HAP-1 (cell line): ENCODE measurements at places on chromosomes 3 and 15.

- no peak for DNase-seq
Observed at GRCh38 chr15:38004218-38004861, 69.9 kb downstream of the TMCO5A start.

GRCh38 chr3:194035406-194036138, 100.4 kb upstream of the HES1 start:
- DNase-seq: no peak

DNA sequence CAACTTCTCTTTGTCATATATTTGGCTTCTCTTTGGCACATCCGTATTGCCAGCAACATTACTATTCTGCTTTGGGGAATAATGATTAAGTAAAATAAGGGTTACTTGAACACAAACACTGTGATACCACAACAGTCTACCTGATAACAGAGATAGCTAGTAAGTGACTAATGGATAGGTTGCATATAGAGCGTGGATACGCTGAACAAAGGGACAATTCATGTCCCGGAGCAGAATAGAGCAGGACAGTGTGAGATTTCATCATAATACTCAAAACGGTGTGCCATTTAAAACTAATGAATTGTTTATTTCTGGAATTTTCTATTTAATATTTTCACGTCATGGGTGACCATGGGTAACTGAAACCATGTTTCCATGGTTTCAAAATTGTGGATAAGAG, 54.1 kb downstream of the SCN5A start:
- no peak for DNase-seq

GRCh38 chr3:184333190-184333589, 4.2 kb upstream of the FAM131A start:
- DNase-seq: no peak

DNA sequence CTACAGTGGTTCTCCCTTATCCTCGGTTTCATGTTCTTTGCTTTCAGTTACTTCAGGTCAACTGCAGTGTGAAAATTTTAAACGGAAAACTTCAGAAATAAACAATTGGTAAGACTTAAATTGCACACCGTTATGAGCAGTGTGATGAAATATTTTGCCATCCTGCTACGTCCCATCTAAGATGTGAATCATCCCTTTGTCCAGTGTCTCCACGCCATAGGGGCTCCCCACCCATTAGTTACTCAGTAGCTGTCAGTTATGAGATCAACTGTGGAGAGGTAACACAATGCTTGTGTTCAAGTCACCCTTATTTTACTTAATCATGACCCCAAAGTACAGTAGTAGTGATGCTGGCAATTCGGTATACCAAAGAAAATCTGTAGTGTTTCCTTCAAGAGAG, 47.4 kb downstream of the TJP1 start:
- no peak for DNase-seq

- no peak for DNase-seq
Observed at GRCh38 chr3:138395865-138396751, 38.3 kb upstream of the ESYT3 start.

DNA sequence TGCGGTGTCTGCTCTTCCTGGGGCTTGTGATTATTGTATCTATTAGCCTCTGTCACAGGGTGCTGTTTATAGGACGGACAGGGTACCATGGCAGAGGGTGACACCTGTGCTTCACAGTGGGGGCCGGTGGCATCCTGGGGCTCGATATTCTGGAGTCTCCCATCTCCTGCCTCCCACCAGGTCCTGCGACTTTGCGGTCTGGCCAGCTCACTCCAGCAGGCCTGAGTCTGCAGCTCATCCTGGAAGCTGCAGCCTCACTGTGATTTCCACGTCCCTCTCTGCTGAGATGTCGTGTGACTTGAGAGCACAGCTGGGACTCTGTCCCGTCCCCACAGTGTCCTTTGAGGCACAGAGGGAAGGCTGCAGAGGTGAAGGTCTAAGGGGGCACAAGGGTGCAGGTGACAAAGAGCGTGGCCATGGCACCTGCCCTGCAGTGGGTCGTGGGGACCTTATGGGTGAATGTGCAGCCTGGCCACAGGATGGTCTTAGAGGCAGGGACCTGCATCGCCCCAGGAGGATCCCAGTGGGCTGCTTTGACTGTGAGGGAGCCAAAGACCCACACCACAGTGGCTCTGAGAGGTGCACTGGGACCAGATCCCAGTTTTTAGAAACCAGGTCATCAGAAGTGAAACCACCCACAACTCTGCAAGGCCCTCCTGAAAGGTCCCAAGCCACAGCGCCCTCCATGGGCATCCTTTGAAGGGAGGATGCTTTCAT, 172.8 kb downstream of the KLF13 start:
- no peak for DNase-seq

DNA sequence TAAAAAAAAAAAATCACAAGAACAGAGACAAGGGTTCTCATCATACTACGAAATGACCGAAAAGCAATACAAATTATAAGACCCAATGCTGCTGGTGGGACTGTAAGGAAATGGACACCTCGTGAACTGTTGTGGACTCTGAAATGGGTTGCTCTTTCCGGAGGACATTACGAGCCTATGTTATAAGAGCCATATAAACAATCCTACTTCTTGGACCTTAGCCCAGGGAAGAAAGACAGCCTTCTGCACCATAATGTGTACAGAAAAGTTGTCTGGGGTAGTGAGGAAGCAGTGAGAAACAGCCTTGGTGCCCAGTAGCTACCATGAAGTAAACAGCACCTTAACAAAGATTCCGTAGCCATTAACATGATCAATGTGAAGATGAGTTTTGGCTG, 2.7 kb downstream of the SLC22A14 start:
- no peak for DNase-seq
